HFFc6 (cell line): ENCODE measurements at places on chromosomes 3 and 15. TPM values are rescaled to one million over a fixed set of nuclear protein-coding genes. Genes with fewer than 3 reads are reported as not detected.

DNA sequence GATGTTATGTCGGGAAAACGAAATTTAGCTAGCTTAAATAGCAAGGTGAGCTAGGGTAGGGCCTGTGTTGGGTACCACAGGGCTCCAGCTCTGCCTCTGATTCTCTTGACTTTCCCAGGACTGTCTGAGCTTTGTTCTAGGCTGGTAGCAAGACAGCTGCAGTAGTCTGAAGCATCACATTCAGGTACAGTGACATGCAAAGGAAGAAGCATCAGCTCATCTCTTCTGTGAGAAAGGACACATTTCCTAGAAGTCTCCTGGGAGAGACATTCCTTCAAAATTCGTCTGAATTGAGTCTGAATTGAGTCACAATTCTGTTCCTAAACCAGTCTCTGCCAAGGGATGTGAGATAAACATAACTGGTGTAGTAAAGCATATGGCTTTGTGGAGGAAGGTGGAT, 8.5 kb upstream of the UBXN7 start:
- peak; percentile 25 for DNase-seq

DNA sequence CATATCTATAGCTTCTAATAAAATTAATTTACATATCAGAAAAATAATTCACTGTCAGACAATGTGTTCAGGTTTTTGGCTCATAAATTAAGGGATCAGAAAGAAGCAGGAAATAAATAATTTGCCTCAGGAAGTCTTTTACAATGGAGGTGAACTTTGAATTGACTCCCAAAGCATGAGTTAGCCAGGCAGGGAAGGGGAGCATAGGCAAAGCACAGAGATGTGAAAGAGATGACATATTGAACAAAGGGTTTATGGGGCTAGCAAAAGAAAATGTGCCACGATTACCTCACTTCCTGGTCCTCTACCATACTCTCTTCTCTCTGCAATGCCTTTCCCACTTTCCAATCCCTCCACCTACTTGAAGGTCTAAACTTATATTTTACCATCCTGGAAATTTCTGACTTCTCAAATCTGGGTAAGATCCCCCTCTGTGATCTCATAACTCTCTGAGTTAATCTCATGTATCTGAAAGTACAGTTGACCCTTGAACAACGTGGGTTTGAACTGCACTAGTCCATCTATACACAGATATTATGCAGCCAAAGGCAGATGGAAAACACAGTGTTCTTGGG, 4.1 kb upstream of the HEXA start:
- no peak for DNase-seq

Gene PDHB
- 87.5 to 93.0 TPM (median 89.8 TPM) in 3 replicates for total RNA-seq

DNA sequence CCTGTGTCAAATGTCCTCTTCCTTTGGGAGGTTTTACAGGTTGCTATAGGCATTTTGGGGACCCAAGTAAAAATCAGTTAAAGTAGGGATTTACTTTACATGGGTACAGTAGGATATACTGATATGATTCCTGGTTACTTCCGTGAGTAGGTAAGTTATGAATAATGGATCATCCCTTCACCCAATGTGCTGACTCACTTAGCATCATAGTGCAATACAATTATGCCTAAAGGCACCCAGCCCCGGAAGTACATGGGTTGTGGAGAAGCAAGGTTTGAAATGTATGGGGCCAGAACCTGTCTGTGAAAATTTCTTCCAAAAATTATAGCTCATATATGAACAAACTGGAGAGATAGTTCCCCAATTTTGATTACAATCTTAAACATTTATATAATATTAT, 64.0 kb downstream of the GLB1 start:
- DNase-seq = peak; percentile 26

GRCh38 chr15:90211440-90212143, 10.5 kb downstream of the SEMA4B start:
- no peak for DNase-seq

DNA sequence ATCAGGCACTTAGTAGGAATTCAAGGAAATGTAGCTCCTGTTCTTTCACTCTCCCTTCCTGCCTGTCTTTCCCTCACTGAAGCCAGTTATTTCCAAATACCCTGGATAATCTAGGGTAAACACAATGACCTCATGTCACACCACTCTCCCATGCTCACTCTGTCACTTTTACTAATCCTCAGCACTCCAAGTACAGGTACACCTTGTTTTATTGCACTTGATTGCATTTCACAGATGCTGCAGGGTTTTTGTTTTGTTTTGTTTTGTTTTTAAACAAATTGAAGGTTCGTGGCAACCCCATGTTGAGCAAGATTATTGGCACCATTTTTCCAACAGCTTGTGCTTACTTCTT, 40.8 kb downstream of the PPM1L start:
- no peak for DNase-seq

DNA sequence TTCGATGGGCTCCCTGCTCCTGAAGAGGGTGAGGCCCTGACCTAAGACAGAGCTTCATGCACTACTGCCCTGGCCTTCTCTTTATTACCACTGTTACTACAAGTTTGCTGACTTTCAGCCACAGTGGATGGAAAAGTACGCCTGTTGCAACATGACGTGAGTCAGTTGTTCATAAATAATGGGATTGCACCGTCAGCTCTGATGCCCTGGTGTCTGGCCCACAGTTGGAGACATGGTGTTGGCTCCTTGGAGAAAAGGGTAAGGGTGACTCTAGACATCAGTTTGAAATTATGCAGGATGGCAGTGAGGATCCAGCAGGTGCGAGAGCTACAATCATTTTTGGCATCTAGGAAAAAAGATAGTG, 5.5 kb downstream of the PAQR5 start:
- DNase-seq = peak; percentile 82

Gene MYD88
- 27.7 to 30.7 TPM (median 27.7 TPM) in 3 replicates for total RNA-seq

Gene ITIH3
- 0.22 to 0.97 TPM (median 0.63 TPM) in 3 replicates for total RNA-seq

Gene FETUB
- not detected in 2 replicates for total RNA-seq

GRCh38 chr3:57791245-57791644, 35.1 kb downstream of the SLMAP start:
- no peak for DNase-seq

Gene ROPN1
- not detected in 3 replicates for total RNA-seq

Gene UTS2B
- 0.53 to 0.73 TPM (median 0.72 TPM) in 3 replicates for total RNA-seq

Gene LMAN1L
- total RNA-seq = not detected in 3 replicates

DNA sequence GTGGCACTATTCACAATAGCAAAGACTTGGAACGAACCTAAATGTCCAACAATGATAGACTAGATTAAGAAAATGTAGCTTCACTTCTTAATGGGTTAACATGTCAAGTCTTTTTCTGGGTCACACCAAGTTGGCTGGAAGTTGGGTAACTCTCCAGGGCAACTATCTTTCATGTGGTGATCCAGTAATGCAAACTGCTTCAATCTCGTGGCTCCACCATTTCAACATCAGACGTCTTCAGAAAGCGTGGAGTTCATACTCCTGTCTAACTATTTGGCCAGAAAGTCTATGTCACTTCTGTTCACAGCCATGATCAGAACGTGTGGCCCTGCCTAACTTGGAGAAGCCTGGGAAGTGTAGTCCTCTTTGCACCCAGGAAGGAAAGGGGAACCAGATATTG, 32.2 kb downstream of the DUT start:
- no peak for DNase-seq

Gene ERC2
- 0.11 TPM in 1 of 3 replicates, not detected in the others for total RNA-seq

DNA sequence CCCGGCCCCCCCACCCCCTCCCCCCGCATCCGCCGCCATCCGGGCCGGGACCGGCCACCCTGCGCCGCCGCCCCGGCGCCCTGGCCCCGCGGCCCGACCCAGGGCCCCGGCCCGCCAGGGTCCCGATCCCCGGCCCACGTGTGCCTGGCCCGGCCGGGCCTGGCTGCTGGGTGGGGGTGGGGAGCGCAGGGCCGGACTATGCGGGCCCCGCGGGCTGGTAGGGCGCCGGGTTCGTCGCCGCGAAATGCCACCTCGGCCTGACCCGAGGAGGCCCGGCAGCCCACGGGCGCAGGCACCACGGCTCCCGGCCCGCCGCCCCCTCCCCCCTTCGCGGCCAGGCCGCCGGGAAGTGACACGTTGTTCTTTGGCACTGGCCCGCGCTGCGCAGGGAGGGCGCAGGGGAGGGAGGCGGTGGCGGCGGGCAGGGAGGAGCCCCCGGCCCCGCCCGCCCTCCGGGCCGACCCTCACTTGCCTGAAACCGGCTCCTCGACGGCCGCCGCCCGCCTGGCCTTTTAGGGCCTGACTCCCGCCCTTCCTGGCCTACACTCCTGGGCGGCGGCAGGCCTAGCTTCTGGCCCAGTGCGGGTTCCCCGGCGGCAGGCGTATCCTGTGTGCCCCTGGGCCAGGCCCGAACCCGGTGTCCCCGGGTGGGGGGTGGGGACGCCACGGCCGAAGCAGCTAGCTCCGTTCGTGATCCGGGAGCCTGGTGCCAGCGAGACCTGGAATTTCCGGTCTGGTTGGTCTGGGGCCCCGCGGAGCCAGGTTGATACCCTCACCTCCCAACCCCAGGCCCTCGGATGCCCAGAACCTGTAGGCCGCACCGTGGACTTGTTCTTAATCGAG, 515 bp downstream of the EIF4G1 start:
- peak; percentile 60 for DNase-seq

Gene CPA3
- 0.21 to 0.88 TPM in 2 of 3 replicates, not detected in the other for total RNA-seq

DNA sequence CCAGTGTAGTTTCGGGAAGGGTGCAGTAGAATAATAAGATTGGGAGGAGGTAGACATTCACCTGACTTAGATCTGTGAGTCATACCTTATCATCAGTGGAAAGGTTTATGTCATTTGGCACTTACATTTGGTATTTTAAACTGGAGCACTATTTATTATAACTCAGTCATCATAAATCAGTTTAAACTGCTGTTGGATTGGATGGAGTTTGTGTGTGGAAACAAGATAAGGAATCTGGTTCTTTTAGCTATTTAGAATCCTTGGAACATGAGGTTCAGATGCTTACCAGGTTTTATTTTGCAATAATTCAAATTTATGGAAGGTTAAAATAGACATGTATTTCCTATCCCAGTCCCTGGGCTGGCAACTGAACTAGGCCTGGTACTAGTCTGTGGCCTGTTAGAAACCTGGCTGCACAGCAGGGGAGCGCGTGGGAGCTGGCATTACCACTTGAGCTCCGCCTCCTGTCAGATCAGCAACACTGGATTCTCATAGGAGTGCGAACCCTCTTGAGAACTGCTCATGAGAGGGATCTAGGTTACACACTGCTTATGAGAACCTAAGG, 34.5 kb downstream of the ZFAND6 start:
- DNase-seq = no peak

Gene BMF
- total RNA-seq = 0.08 to 1.2 TPM (median 0.63 TPM) in 3 replicates

Gene ARPP21
- total RNA-seq = not detected in 3 replicates

Gene TNNC1
- 0.35 to 0.56 TPM (median 0.55 TPM) in 3 replicates for total RNA-seq

DNA sequence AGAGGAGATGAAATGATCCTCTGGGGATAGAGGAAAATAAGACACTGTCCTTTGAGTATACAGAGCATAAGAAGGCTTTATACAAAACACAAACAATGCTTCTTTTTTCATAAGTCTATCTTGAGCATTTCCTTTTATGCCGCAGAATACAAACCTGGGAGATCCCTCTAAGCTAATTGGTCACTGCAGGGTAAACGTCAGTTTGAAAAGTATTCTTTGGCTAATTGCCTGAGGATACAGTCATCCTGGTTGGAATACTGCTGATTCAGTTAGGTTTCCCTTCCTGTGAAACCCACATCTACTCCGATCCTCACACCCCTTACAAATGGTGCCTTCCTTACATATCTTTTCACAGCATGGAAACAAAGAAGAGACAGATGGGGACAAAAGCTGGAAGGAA, 10.6 kb downstream of the WNT5A start:
- DNase-seq = peak; percentile 94

Gene ITIH1
- not detected in 3 replicates for total RNA-seq

DNA sequence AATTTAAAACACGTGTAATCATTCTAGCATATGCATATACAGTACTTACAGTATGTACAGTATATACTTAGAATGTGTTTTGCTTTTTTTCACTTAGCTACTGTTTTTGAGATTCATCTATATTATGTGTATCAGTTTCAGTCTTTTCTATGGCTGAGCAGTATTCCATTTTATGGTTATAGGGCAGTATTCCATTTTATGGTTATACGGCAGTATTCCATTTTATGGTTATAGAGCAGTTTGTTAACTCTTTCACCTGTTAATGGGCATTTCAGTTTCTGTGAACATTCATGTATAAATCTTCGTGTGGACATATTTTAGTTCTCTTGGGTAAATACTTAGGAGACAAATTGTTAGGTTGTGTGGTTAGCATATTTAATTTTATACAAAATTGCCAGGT, 40.9 kb downstream of the PDCD6IP start:
- DNase-seq = no peak

DNA sequence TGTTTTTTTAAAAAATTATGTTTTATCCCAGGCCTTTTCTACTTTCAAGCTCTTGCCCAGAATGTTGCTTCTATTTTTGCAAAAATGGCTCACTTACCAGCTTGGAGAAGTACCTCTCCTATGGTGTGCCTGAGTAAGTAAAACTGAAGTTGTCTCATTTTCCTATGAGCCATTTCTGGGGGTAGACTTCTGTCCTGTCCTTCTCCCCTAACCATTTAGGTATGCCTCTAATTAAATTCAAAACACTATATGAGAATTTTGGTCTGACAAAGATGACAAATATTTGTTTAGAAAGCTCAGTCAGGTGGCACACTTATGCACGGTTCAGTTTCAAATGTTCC, 282.5 kb upstream of the ICE2 start:
- DNase-seq = no peak

Gene CHST2
- total RNA-seq = 2.6 to 4.0 TPM (median 3.1 TPM) in 3 replicates

Gene TMEM207
- not detected in 3 replicates for total RNA-seq

- no peak for DNase-seq
Measured at GRCh38 chr15:77036537-77037387, 34.1 kb downstream of the TSPAN3 start.

Gene TGM5
- total RNA-seq = not detected in 3 replicates

- DNase-seq = no peak
Measured at GRCh38 chr3:154197751-154198150, 76.6 kb downstream of the ARHGEF26 start.

DNA sequence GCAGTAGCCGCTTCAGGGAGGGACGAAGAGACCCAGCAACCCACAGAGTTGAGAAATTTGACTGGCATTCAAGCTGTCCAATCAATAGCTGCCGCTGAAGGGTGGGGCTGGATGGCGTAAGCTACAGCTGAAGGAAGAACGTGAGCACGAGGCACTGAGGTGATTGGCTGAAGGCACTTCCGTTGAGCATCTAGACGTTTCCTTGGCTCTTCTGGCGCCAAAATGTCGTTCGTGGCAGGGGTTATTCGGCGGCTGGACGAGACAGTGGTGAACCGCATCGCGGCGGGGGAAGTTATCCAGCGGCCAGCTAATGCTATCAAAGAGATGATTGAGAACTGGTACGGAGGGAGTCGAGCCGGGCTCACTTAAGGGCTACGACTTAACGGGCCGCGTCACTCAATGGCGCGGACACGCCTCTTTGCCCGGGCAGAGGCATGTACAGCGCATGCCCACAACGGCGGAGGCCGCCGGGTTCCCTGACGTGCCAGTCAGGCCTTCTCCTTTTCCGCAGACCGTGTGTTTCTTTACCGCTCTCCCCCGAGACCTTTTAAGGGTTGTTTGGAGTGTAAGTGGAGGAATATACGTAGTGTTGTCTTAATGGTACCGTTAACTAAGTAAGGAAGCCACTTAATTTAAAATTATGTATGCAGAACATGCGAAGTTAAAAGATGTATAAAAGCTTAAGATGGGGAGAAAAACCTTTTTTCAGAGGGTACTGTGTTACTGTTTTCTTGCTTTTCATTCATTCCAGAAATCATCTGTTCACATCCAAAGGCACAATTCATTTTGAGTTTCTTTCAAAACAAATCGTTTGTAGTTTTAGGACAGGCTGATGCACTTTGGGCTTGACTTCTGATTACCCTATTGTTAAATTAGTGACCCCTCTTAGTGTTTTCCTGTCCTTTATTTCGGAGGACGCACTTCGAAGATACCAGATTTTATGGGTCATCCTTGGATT, at the start of gene MLH1:
Gene MLH1 (plus strand): TSS at position 193 of the 958 bp plus-strand sequence. CDS start 30 bp downstream, at position 223.
- DNase-seq = peak; percentile 100
